Left cardiac atrium (tissue), 4 donors: ENCODE measurements at places on chromosomes 2 and 18. TPM values are rescaled to one million over a fixed set of nuclear protein-coding genes. Genes with fewer than 3 reads are reported as not detected.

GRCh38 chr2:231422056-231422455, 26.5 kb downstream of the B3GNT7 start:
- no peak for DNase-seq

DNA sequence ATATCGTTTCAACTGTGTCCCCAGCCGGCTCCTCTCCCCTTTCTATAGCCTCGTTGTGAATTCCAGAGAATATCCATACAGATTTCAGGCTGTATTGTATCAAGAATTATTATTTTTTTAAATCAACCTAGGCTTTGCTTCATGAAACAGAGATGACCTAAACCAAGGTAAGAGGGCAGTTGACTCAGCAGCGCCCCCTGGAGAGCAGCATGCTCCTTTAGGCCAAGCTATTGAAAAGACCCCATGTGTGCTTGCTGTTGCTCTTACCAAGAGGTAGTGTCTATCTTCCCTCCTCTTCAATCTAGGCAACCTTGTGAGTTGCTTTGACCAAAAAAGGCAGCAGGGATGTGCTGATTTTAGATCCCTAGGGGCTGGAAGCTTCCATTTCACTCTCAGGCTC, 426.7 kb upstream of the SMIM21 start:
- no peak for DNase-seq

DNA sequence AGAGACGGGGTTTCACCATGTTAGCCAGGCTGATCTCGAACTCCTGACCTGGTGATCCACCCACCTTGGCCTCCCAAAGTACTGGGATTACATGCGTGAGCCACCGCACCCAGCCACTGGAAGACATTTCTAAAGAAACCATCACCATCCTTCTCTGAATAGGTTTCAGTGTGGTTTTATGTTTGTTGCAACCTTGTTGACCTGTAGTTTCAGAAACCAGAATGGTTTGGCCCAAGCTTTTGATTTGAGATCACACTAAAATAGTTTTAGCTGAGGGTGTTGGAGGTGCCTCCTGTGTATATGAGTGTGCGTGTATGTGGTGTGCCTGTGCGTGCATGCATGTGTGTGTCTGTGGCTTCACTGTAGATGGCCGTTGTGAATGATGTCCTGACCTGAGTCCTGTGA, 26.2 kb downstream of the INPP4A start:
- no peak for DNase-seq

Gene CNTNAP5
- total RNA-seq = not detected

- DNase-seq = no peak
Observed at GRCh38 chr2:62881162-62881795, 169.4 kb upstream of the OTX1 start.

- DNase-seq = no peak
Observed at GRCh38 chr18:1564793-1565192, 660.1 kb downstream of the ADCYAP1 start.

DNA sequence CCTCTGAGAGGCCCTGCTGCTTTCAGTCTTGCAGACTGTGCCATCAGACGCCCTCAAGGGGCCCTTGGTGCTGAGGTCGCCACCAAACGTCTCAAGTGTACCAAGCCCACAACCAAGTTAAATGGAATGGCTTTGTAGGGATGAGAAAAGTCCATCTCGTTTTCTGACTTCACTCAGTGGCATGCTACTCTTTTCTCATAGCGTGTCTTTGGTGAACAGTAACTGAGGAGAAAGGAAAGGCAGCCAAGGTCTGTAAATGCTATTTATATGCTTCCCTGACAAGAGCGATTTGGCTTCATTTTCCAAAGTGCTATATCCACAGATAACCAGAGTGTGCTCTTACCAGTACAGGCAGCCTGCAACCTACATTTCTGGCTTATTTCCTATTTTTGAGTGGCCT, 123.0 kb downstream of the MTX2 start:
- no peak for DNase-seq

Gene RHOB
- 224 TPM for total RNA-seq

GRCh38 chr2:158681816-158682215, 113.3 kb upstream of the DAPL1 start:
- DNase-seq = no peak

- no peak for DNase-seq
Observed at GRCh38 chr2:88481691-88482336, 29.3 kb upstream of the FOXI3 start.

- DNase-seq = no peak
Observed at GRCh38 chr2:214881647-214882202, 72.2 kb upstream of the BARD1 start.

GRCh38 chr2:233352141-233352842, 2.0 kb upstream of the DGKD start:
- no peak for DNase-seq
